CD14-positive monocyte (primary cell): ENCODE measurements at places on chromosomes 5 and 9.

DNA sequence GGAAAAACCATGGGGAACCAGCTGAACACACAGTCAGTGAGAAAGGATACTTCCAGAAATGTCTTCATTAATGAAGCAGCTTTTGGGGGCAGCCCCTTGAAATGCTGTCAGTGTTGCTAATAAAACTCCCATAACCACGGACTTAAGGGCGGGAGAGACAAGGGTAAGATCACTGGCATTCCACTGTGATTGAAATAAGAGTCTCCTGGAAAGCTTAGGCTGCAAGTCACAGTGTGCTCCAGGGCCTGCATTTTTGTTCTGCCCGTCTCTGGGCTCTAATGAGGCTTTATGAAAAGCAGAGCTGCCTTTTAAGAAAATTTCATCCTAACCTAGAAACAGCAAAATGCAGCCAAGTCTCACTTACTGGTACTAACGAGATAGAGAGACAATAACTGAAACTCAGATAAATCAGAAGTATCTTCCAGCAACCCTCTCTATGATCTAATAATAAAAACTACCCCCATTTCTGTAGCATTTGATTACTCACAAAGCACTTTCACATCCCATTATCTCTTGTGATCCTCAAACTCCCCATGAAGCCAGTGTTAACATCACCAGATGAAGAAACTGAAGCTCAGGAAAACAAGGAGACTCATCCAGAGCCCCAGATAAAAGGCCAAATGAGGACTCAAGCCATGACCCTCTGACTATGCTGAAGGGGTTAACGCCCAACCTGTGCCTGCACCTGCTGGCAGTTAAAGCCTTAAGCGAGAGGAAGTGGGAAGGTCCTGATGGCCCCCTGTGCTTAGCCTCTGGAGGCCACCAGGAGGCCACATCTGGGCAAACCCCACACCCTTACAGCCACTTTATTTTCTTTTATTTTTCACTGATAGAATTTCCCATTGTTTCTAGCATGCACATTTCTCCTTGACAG is 37.5 kb downstream of the SPOCK1 start:
- no peak for DNase-seq

GRCh38 chr5:72096602-72097188 is 10.6 kb upstream of the MAP1B start:
- DNase-seq = no peak

GRCh38 chr5:164377746-164378145 is 872.3 kb downstream of the MAT2B start:
- no peak for DNase-seq

- DNase-seq = no peak
Measured at GRCh38 chr5:67908126-67908765, 307.3 kb upstream of the PIK3R1 start.

DNA sequence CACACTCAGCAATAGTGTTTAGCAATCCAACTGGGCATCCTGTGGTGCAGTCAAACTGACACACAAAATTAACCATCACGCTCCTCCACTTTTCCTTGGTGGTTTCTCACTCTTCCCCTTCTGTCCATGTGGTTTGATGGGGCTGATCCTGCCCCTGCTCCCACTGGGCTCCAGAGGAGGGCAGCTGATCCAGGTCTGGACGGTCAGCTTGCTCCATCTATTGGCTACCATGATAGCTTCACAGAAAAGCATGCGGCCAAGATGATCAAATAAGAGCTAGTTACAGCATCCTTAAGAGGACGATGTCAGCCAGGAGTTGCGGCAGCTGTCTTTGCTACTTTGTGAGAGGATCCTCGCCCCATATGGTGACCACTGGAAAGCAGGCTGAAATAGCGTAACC is 29.6 kb upstream of the RANBP17 start:
- no peak for DNase-seq

- peak; percentile 26 for DNase-seq
Measured at GRCh38 chr5:170105642-170106611, at the start of gene FOXI1. Gene FOXI1 (plus strand): TSS chr5:170105897. CDS start chr5:170105958, 61 bp downstream.

DNA sequence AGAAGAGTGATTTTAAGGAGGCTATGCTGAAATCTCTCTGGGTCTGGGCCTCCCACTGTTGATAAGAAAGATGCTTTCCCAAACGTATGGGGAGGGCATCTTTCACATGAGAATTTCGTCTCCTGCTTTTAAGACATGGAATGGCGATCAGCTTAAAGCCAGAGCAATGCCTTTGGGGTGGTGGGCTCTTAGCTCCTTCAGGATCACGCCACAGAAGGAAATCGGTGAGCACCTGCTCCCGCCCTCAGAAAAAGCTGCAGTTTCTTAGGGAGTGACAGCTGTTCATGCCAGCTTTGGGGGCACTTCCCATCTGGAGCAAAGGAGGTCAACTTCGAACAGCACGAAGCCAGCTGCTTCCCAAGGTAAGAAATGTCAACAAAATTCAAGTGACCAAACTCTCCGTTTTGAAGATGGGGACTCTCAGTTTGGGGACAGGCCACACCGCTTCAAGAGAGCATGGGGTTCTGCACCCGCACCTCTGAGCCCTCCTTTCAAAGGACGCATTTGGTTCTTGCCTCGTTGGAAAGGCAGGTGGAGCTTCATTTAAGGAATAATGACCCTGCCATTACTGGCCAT is 39.0 kb downstream of the TRIP13 start:
- no peak for DNase-seq

DNA sequence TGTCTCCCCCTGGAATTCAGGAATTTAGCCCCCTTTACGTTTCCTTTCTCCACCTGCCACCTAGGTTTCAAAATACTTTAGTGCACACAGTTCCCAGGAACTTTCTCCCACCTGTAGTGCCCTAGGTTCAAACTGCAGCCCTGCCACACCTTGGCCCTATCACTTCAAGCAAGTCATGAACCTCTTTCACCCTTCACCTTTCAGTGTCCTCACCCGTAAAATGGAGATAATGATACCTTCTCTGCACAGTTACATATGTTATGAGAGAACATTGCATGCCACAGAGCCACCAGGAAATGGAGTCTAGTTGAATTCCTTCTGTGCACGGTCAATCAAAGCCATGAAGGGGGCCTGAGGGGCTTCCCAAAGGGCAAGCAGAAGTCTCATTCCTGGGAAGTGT is 9.8 kb upstream of the EEIG1 start:
- DNase-seq = no peak

DNA sequence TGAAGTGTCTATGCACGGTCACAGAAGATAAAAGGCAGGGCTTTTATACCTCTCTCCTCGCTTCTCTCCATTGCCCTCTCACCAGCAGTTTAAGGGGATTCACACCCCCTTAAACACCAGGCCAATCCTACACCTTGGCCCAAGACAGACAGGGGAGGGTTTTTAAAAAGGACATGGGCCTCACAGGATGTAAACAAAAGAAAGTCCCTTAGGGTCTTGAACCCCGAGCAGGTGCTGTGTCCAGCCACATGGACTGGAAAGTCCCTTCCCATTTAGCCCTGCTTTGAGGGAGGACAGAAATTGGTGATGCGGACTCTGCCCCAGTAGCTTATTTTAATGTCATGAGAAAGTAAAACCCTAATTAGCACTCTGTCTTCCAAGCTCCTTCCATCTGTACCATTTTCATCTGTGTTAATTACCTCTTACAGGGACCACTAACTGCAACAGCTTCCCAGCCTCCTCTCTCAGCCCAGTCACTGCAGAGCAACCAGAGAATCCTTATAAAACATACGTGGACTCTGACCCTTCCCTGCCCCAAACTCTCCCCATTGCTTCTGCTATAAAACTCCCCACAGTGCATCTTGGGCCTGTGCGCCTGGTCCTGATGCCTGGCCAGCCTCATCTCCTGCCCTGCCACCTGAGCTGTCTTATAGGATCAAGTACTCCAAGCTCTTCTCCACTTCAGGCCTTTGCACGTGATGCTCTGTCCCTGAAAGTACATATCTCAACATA is 16.7 kb downstream of the WHRN start:
- no peak for DNase-seq

- no peak for DNase-seq
Measured at GRCh38 chr5:123089914-123090660, 1.0 kb downstream of the PRDM6 start.

DNA sequence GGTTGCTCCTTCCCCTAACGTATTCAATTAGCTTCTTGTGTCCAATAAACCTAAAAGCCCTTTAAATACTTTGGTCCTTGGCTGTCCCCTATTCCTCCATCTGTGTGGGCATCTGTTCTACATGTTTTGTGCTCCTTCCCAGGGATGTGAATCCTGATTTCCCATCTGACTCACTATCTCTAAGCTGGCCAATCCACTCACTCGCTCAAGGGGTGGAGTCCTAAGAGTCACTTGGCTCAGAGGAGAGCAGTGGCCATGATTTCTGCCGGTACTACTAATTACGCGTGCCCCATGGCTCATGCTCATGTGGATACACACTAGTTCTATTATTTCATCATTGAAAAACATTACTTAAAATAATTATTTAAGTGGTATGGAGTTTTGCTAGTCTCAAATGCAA is 89.6 kb downstream of the TAF11L14 start:
- no peak for DNase-seq

DNA sequence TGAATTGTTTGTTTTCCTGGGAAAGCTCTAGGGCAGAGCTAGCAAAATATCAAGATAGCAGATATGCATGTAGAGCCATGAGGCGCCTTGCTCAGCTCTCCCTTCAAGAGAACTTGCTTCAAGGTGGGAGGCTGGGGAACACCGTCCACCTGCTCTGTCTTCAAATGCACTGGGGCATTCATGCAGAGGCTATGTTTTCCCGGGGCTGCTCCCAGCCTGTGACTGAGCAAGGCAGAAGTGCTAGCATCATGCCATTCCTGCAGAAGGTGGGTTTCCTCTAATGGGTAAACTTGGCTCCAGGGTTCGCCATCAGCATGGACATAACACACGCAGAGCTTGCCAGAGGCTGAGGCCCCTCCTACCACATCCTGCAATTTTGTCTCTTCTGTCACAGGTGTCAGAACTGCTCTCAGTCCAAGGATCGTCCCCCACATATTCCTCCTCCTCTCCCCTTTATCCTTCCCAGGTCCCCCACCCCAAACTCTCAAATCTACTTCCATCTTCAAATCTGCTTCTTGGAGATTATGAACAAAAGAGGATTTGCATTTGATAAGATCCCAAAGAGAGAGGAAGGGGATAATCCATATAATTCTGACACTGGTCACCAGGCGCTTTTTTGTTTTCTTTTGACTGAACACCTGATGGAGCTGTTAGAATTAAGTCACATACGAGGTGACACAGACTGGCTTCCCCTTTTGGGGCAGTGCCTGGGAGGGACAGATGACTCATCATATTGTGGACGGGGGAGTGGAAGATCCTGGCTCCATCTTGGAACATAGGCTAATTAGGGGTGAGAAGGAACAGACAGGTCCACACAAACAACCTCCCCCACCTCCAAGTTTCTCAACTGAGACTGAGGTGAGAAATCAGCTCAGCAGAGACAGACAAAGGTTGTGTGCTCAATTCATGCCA is 85.0 kb upstream of the TAF11L2 start:
- peak; percentile 90 for DNase-seq

DNA sequence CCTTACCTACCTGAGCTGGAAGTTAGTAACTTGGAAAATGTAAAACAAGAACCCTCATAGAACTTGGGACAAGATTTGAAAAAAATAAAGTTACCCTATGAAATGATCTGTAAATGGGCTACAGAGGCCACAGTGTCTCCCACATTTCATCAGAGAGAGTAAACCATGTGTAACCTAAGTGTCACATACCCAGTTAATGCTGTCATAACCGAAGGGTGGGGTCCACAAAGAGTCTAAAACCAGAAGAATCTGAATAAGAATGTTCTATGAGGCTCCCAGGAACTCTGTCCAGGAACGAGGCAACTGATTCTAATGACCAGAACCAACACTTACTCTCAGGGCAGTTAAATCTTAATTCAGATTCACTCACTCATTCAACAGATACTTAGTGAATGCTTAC is 1.0 kb upstream of the FAM13B start:
- no peak for DNase-seq

DNA sequence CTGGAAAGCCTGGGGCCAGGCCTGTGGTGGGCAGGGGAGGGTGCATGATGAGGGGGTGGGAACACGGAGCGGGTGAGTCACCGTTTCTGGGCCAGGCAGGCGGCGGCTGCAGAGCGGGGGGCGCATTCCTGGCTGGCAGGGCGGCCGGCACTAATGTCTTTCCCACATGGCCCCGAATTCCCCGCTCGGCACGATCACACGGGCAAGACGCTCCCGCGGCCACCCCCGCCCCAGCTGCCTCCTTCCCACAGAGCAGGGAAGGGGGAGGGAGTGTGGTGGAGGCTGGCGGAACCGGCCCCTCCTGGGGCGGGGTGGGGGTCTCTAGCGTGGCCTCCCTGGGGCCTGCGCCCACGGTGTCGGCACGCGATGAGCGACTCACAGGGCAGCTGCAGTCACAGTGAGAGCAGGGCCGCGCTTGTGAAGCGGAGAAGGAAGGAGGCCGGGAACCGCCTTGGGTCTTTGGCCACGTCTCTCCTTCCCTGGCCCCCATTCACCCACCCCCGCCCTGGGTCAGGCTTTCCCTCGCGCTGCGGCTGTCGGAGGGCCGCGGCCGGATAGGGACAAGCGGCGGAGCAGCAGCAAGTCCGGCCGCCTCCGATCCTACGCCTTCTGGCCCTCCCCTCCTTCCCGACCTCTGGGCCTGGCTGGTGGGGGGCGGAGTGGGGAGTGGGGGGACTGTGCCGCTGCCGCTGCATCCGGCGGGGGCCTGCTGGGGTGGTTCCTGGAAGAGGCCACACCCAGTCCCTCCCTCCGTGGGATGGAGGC is 48.9 kb downstream of the CXXC5 start:
- peak; percentile 40 for DNase-seq

GRCh38 chr9:8484597-8485191 is 685.1 kb upstream of the DMAC1 start:
- no peak for DNase-seq

DNA sequence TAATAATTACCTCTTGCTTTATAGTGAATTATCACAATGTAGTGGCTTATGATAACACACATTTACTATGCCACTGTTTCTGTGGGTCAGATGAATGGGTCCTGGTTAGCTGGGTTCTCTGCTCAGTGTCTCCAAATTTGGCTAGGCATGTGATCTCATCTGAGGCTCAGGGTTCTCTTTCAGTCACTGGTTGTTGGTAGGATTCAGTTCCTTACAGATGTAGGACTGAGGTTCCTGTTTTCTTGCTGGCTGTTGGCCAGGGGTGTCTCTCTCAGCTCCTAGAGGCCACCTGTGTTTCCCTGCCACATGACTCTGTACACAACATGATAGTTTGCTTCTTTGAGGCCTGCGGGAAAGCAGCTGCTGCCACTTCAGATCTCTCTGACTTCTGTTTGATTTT is 7.1 kb downstream of the NFX1 start:
- peak; percentile 78 for DNase-seq

GRCh38 chr9:15512889-15513288 is 2.1 kb upstream of the PSIP1 start:
- no peak for DNase-seq
